ENCODE measurements at places on chromosomes 2 and 18.

- no peak for DNase-seq
Measured at GRCh38 chr2:189837326-189837725, 53.1 kb downstream of the PMS1 start.

- no peak for DNase-seq
Measured at GRCh38 chr2:67486041-67486796, 89.1 kb downstream of the ETAA1 start.

- DNase-seq: peak; percentile 87
Measured at GRCh38 chr18:22683196-22683676, 249.9 kb upstream of the RBBP8 start.

GRCh38 chr2:149625671-149626070 is 38.1 kb upstream of the MMADHC start:
- no peak for DNase-seq

DNA sequence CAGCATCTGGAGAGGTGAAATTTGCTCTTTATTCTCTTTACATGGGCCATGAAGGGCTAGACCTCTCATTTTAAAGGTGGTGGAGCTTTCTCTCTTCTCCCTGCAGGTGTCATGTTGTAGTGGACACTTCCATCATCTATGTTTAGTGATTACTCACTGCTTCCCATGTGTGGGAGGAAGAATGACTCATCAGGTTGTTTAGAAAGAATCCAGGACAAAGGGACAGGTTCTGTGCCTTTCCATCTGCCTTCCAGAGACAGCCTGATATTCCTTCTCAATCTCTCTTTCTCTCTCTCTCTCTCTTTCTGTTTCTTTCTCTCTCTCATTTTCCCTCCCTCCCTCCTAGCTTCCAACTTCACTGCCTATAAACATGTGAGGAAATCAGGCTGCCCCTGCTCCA is 38.7 kb downstream of the SCG2 start:
- no peak for DNase-seq

DNA sequence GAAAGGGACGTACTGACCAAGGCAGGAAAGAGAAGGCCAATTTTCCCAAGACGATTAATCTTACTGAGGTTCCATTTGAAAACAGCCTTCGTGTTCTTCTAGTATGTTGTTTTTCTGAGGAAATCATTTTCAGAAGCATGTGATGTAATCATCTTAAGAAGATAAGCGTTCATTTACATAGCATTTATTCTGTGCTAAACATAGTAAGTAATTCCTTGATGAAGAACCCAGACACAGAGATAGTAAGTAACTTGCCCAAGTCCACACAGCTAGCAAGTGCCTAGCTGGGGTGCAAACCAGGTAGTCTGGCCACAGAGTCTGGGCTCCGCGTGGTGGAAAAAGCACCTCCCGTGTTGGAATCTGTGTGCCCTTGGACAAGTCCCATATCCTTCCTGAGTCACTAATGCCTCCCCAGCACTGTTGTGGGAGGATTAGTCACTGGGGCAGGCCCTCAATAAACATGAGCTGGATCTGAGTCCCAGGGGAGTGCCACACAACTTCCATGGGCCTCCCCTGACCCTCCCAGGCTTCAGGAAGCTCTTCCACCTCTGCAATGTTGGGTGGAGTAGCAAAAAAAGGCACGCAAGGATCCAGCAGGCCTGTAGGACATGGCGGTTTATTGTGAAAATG is 26.9 kb upstream of the ASAP2 start:
- DNase-seq: peak; percentile 82

- DNase-seq: no peak
Measured at GRCh38 chr2:80530442-80531064, 226.0 kb upstream of the LRRTM1 start.

- peak; percentile 49 for DNase-seq
Measured at GRCh38 chr18:13136056-13136903, 82.3 kb upstream of the LDLRAD4 start.

DNA sequence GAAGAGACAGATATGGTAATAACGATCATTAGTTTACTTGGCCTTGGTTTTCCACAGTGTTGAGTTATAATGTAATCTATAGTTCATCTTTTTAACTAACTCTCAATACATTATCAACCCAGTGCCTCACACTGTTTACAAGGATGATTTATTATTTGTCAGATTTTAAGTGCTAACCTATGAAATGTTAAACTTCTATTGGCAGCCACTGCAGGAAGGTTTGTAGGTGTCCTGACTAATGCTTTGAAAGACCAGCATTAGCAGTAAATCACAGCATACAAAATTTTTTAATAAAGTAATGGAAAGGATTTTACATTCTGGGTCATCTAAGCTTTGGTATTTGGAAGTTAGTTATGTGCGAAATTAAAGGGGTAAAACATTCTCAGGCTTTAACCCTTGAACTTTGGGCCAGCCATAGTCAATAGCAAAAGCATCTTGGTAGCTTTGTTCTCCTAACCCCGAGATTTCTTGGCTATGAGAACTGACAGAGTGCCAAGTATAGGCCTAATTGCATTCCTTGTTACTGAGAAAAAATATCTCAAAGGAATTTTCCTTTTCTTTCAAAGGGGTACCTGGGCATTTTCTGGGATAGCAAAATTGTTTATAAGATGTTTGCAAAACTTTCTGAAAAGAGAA is 30.6 kb downstream of the SPATS2L start:
- peak; percentile 50 for DNase-seq

GRCh38 chr2:224612578-224612977 is 27.4 kb upstream of the CUL3 start:
- DNase-seq: no peak

- DNase-seq: no peak
Measured at GRCh38 chr2:135047300-135047699, at the start of gene MAP3K19. Gene MAP3K19 (minus strand): TSS chr2:135047447. CDS start chr2:135024647, 22,800 bp downstream.

GRCh38 chr18:70411876-70412435 is 123.1 kb downstream of the SOCS6 start:
- no peak for DNase-seq

GRCh38 chr2:171319164-171319810 is 114.5 kb downstream of the METTL8 start:
- no peak for DNase-seq

DNA sequence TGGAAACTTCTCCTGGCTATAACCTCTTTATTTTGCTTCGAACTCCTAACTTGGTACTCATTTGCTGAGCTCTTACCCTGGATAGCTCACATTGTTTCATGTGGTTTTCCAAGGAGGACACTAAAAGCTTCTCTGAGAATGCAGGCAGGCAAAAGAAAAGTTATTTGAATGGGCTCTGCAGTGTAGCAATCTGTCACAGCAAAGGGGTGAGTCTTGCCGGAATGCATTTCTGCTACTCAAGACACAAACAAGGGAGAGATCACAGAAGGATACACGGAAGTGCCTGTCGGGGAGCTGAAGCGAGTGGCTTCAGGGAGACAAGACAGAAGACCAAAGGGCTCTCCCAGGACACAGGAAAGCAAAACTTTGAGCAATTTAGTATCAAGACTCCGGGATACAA is 265.4 kb downstream of the SS18 start:
- no peak for DNase-seq

- DNase-seq: no peak
Measured at GRCh38 chr2:221001381-221001801, 570.7 kb downstream of the EPHA4 start.

- no peak for DNase-seq
Measured at GRCh38 chr18:64149916-64150438, 1.1 kb upstream of the LINC00305 start.

DNA sequence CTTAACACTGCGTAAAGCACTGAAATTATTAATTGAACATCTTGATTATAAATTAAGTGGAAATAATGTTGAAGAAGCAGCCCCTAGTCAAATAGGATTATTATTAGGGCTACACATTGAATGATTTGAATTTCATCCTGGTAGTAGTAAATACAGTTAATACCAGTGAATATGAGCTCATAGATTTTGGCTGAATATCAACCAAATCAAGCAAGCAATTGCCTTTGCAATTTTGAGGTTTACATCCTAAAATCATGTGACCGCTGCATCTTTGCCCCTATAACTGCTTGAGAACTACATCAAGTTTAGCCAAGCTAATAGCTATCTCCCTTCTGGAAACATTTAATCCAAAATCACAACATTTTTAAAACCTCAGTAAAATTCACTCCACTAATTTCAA is 801.2 kb upstream of the PIK3C3 start:
- no peak for DNase-seq

GRCh38 chr2:219980638-219981037 is 353.2 kb downstream of the SLC4A3 start:
- DNase-seq: no peak

DNA sequence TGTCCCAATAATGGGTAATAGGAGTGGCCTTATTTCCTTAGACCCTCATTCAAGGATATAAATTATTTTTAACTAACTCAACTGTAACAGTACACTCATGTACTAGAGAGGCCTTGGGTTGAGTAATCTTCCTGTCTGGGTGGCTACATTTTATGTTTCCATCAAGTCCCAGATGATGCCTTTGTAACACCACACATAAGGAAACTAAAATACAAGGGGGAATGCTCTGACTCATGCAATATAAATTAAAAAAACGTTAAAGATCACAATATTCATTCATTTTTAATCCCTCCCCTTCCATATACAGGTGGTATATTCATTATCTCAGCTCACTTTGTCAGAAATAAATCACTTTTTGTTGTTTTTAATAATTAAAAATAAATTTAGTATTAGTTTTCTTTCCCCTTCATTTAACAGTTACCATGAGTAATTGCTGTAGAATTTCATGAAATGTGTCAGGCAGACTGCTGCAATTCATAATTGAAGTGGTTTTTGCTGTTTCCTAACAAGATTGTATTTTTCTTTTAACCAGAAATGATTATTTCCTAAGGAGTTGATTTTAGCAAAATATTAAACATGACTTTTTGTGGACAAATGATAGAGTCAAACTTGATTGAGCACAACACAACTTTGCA is 1403.6 kb downstream of the SUCLG1 start:
- DNase-seq: peak; percentile 58

DNA sequence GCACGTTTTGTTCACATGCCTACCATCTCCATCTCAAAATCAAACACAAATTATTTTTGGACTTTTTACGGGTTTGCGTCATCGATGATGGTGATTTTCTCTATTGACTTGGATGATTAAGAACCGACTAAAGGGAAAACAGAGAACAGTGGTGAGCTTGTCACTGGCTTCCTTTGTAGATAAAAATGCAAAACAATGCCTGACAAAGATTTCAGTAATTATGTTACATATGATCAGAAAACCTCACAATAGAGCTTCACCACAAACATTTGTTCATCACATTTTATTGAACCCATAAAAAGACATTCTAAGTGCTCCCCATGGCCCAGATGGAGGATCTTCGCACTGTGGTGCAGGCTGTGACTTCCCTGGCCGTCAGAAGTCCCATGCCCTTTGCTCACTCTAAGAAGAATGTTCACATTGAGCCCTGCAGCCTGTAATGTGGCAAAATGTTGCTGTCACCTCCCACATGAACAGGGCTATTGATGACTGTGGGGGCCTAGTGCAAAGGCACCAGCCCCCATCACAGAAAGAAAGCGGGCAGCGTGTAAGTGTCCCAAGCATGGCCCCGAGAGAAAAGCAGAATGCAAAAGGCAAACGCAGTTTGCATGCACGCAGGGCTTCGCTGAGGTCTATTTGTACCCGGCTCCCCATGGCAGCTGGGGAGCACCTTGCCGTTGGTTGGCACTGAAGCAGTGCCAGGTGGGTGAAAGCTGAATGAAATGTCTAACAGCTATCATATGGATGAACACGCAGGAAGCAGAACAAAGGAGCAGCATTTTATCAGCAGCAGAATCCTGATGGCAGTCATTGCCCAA is 60.6 kb downstream of the BCL2 start:
- no peak for DNase-seq

- DNase-seq: no peak
Measured at GRCh38 chr18:5941890-5942289, 46.6 kb upstream of the TMEM200C start.

DNA sequence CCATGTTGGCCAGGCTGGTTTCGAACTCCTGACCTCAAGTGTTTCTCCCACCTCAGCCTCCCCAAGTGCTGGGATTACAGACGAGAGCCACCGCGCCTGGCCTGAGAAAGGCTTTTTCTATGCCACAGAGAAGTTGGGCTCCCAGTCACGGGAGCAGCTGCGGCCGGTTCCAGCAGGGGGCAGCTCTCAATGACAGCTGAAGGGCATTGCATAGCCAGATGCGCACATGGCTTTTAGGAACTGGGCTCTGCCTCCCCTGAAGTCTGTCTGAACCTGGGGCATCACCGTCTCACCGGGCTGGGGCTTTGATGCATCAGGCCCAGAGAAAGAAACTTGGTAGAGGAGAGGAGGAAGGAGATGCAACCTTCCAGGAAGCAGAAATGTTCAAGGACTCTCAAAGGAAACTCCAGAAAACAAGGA is 84.2 kb upstream of the LAPTM4A start:
- peak; percentile 86 for DNase-seq

GRCh38 chr2:127389778-127390435 is 2.1 kb upstream of the MAP3K2 start:
- DNase-seq: no peak

DNA sequence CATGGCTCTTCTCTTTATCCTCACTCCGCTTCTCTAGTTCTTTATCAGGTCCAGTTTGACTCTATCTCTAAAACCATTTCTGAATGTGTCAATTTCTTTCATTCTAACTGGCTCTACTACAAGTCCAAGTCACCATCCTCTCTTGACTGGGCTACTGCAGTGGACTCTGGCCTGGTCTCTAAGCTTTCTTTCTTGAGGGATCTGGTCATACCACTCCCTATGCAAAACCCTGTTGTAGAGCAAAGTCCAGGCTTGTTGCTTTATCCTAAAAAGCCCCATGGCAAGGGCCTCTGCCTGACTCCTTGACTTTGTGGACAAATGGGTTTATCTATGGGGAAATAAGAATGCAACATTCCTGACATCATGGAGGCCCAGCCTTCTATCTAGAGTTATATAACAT is 87.1 kb downstream of the BCL2L11 start:
- no peak for DNase-seq

DNA sequence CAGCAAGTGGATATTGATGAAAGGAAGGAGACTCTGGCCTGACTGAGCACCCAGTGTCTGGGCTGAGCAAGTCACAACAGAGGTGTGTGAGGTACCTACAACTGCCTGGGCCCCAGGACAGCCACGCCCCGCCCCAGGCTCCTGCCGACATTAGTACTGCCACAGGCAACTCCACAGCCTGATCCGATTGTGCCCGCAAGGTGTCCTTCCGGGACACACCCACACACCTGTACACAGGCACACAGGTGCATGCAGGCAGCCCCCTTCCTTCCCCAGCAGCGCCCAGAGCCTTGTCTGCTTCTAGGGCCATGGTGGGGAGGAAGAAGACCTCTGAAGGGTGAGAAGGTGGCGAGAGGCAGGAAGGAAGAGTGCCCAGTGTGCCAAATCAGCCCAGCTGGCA is 83.6 kb downstream of the TNS1 start:
- DNase-seq: no peak
